Esophagus muscularis mucosa (tissue), 4 donors: ENCODE measurements at places on chromosomes 16 and 17.

DNA sequence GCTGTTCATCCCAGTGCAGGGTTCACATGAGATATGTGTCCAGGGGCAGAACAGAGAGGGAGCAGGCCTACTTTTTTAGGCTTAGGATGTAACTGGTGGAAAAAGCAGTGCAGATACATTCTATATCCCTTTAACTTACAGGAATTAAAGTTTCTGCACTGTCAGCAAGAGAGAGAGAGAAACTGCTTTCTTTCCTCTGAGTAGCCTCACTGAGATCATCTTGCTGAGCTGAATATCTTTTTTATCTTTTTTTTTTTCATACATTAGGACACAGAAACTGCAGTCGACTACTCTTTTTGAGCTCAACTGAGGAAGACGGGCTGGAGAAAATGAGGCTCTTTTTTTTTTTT, 50.1 kb downstream of the CNGB1 start:
- DNase-seq: no peak

- no peak for DNase-seq
These were observed 54.1 kb downstream of the XYLT1 start for GRCh38 chr16:17416461-17417311.

GRCh38 chr16:46775214-46775613, 27.1 kb upstream of the MYLK3 start:
- no peak for DNase-seq

DNA sequence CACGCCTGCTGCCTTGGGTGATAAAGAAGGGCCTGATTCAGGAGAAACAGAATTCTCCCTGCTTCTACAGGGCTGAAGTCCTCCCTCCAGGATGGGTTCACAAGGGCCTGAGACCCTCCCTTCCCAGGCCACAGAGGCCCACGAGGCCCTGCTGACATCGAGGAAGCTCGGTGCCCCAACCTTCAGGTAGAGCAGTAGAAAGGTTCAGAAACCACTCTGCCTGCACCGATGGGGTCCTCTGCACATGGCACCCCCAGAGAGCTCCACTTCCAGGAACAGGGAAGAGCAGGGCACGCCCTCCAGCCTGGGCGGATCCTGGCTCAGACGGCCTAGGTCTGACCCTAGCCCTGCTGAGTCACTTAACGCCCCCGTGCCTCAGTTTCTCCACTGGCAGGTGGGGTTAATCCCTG, 773 bp downstream of the CENPX start:
- DNase-seq: no peak

DNA sequence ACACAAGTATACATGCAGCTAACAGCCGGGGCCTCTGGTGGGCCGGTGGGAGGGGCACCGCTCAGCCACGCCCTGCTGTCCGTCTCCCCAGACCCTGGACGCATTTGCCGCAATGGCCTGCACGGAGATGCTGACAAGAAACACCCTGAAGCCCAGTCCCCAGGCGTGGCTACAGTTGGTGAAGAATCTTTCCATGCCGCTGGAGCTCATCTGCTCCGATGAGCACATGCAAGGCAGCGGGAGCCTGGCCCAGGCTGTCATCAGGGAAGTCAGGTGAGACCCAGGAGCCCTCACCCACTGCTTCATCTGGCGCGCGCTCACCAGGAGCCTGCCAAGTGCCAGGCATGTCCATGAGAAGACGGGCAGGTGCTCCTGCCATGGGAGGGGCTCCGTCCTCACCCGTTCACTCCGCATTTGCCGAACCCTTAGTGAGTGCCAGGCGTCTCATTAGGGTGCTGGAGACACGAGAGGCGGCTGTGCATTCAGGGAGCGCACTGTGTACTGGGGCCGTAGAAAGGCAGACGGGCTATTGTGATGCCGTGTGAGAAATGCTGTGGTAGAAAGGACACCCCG, 51.4 kb upstream of the ENDOV start:
- DNase-seq: no peak

DNA sequence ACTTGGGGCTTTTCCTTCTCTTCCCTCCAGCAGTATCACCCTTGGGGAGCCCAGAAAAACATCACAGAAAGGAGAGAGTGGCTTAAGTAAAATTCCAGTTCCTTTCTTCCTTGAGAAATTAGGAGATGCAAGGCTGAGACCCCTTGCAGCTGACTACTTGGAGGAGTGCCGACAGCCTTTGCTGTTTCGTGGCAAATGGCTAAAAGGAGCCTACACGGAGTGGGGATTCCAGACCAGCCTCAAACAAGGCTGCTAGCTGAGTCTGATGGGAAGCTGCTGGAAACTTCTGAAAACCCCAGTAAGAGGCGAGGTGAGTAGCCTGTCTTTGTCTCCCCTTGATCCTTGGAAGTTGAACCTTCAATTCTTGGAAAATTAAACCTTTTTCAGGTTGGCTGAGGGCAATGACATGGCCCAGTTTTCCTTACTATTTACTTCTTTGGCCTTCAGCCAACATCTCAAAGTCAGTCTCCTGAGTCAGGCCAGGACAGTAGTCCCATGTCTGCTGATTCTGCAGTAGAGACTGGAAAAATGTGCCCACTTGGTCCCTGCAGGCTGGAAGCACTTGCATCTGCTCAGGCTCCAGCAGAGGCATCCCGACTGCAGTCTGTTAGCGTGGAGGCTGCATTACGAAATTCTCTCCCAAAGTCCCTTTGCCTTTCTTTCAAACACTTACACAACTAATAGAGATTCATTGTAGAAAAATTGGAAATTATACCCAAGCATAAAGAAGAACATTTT, 23.4 kb downstream of the SMIM36 start:
- no peak for DNase-seq
